ENCODE measurements at places on chromosomes 1 and 21. TPM values are rescaled to one million over a fixed set of nuclear protein-coding genes. Genes with fewer than 3 reads are reported as not detected.

- DNase-seq = no peak
These were observed 297.4 kb downstream of the TM2D1 start for GRCh38 chr1:61427510-61427909.

DNA sequence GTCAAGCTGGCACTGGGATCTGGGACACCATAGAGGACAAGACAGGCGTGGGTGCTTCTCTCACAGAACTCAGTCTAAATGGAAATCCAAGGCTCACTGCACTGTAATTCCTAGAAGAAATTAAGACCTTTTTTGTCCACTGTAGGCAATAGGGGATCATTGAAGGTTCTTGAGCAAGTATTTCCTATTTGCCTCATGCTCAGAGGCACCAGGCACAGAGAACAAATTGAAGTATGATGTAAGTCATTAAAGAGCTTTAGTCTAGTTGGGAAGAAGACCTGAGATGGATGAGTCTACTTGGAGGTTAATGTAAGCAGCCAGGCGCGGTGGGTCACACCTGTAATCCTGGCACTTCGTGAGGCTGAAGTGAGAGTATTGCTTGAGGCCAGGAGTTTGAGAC lies 34.6 kb downstream of the EIF2D start:
- DNase-seq = no peak

DNA sequence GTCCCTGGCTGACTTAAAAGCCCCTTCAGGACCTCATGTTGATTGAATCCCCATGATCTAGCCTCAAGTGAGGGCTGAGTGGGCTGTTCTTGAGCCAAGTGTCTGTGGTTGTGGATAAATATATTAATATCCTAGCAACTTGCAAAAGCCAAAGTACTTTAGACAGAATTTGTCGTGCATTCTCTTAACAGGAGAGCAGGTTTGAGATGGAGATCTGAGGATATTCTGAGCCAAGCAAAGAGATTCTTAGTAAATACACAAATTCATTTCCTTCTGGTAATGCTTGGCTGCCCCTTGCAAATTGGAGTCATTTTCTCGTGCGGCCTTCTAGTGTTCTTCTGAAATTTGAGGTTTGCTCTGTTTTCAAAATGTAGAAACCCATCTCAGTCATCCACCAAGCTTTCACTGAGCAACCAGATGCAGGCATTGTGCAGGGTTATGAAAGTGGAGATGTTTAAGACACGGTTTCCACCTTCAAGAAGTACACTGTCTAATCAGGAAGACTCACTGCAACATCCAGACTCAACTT lies 242.1 kb upstream of the JUN start:
- no peak for DNase-seq

SELL gene
- total RNA-seq = not detected

DNA sequence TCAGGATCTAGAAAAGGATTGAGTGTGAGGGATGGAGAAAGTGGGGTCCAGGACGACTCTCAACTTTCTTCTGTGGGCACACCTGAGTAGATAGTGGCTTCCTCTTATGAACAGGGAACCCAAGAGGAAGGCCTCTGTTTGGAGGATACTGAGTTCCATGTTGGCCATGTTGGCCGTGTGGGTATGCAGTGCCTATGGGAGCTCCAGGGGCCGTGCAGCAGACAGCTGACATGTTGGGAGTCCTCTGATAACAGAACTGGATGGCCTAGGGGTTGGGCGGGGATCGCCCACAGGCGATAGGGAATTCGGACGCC lies 43.0 kb downstream of the TMEM53 start:
- DNase-seq = no peak

- DNase-seq = no peak
These were observed 1.4 kb downstream of the KTI12 start for GRCh38 chr1:52032124-52032784.

ITLN1 gene
- not detected for total RNA-seq

GRCh38 chr21:38987633-38988508 lies 182.1 kb downstream of the ETS2 start:
- DNase-seq = no peak

FHAD1 gene
- 89.1 TPM for total RNA-seq

GRCh38 chr1:185520188-185520920 lies 203.3 kb upstream of the IVNS1ABP start:
- no peak for DNase-seq
